ENCODE measurements at places on chromosomes 12 and 14. TPM values are rescaled to one million over a fixed set of nuclear protein-coding genes. Genes with fewer than 3 reads are reported as not detected.
A peak's percentile ranks its signal among the peaks of the same experiment; 100 is the strongest.

- no peak for DNase-seq
Observed at GRCh38 chr12:24879644-24880043, 69.3 kb downstream of the BCAT1 start.

DNA sequence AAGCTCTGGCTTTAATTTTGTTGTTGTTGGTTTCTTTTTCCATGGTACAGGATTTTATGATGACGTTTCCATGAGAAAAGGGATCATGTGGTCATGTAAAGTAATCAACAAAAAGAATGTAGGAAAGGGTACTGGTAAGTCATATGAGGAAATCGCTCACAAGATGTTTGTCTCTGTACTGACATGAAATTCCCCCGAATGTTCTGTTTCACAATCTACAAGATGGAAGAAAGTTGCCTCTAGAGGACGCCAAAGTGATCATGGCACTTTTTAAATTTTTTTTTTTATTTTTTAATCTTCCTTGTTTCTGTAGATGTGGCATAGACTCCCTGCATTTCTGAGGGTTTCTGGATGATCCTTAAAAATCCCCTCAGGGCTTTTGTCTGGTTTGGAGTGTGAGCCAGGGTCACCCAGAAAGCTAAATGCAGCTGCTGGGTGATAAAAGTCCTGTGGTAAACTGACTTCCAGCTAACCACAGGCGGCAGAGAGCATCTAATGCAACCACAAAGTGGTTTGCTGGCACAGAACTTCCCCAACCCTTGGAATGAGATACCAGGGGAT is 393.5 kb downstream of the CCDC91 start:
- DNase-seq: no peak

DNA sequence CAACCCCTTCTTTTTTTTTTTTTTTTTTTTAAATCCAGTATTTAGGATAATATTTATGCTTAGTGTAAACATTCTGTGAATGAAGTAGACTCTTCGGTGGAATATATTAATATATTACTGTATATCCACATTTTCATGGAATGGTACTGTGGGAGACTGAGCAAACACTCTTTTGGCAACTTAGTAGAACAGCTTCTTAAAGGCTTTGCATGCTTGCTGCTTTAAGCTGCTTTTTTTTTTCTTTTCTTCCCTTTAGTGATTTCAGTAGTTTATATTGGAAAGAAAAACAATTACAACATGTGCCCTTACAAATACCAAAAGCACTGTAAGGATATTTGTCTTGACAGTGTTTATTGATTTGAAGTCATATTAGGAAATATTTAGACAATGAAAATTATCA is 78.9 kb downstream of the AEBP2 start:
- DNase-seq: no peak

GRCh38 chr12:95838125-95838524 is 20.6 kb upstream of the SNRPF start:
- peak; percentile 39 for DNase-seq

DNA sequence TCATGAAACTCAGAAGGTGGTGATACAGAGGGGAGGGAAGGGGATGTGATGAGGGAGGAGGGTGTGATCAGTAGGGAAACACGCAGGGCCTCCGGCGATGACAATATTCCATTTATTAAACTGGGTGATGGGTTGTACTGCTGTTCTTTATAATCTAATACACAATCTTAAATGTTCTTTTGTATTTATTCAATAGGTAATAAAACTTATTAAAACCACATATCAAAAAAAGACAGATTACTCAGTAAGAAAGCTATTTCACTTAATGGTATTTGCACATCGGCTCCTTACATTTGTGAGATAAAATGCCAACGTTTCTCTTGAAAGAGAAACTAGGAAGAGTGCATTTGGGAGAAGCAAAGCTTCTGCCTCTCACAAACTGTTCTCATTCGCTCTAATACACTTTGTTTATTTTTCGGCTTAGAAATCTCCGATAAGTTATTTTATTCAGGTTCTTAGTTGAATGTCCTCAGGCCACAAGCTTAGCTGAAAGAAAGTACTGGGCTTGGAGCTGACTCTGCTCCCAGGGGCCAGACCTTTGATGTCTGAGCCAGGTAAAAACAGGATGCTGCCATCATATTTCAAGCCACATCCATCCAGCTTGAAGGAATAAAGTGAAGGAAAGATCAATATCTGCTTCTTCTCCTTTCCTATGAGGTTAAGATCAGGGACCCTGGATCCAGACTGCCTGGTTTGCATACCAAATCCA is 17.5 kb downstream of the STON2 start:
- no peak for DNase-seq

Gene NPFF
- 1.0 TPM for total RNA-seq

Gene ACRBP
- not detected for total RNA-seq

Gene KRT78
- total RNA-seq: not detected

Gene CISTR
- not detected for total RNA-seq
